ENCODE measurements at places on chromosomes 1 and 21.

GRCh38 chr1:206457408-206458120, 12.7 kb upstream of the IKBKE start:
- no peak for DNase-seq

GRCh38 chr1:41540886-41541591, 56.6 kb upstream of the EDN2 start:
- DNase-seq: no peak

DNA sequence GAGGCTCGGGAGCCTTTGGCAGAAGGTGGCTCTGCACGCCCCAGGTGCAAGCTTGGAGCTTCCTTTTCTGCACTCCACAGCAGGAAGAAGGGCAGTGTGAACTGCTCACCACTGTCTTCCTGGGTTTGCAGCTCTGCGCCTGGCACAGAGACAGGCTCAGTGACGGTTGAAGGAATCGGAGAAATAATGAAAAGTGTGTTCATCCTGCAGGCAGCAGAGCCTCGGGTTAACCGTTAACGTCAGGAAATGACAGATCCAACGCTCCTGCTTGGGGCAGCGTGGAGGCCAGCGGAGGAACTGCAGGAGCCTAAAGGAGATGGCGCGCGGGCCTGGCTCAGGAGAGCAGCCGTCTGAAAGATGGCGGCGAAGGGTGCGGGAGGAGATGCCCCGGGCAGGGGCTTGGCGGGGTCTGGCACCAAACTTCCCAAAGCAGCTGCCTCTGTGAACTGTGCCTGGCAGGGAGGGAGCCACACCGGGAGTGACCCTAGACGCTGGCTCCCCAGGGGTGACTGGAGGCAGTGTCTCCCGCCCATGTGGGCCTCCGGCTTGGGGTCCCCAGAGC, 10.9 kb upstream of the SAMD11 start:
- DNase-seq: no peak

DNA sequence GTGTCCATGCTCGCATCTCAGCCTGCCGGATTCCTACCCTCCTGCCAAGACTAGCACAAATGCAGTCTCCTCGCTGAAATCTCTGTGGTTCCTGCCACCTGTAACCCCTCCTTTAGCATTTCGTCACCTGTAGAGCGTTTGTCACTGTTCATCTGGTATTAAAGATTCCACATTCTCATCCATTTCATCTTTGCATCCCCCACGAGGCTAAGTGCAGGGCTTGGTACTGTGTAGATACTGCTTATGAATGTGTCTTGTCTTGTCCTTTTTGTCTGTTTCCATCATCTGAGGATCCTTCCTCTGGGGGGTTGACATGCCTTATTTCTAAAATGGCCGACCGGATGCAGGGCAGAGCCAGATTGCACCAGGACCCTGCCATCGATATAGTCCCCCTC, 53.7 kb upstream of the DNAJC6 start:
- DNase-seq: no peak

DNA sequence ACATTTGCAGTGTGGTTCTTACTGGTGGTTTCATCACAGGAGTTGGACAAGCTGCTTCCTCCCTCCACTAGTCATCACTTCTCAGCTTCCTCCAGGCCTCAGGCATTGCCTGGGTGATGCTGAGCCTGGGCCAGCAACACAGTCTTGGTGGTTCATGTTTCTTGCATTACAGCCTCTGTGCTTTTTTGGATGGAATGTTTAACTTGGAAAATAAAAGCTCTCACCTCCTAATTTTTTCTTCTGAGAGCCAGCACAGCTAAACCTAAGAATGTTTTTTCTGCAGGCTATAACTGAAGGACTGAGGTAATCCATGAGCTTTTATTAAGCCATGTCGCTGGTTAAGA, 66.1 kb upstream of the RHOU start:
- DNase-seq: no peak

DNA sequence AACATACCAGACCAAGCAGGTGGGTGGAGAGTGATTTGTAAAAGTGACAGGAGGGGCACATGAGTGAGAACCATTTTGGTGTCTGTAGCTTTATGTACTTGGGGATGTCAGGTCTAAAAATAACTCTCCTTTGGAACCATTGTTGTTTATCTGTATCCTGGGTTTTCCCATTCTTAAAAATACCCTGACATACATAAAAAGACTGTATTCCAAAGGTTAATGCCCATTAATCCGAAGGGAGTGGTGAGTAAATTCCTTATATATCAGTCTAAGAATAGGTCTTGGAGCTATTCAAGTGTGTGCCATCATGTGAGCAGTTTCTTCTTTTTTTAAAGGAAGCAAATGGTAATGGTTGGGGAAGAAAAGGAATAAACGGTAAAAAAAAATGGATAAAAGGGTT, 117.5 kb downstream of the TGFB2 start:
- no peak for DNase-seq

All from stimulated activated CD4-positive, alpha-beta T cell treated with anti-CD3 and anti-CD28 coated beads, Interleukin-4, amount 100 ng/mL, for 48 hours (primary cell).